AG08395 (cell line): ENCODE measurements at places on chromosomes 6 and 20.

DNA sequence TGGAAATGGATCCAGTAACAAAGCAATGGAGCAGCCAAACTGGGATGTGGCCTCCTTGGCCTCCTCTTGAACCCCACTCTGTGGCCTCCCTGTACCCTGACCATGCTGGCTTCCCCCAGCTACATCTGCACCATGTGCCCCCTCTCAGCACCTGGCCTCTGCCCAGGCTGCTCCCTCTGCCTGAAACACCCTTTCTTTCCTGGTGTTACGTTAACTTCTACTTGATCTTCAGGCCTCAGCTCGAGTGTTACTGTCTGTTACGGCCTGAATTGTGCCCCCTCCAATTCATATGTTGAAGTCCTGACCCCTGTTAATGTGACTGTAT is 30.2 kb downstream of the NOL4L start:
- DNase-seq = no peak

GRCh38 chr6:137230547-137230946 is 11.4 kb upstream of the IFNGR1 start:
- no peak for DNase-seq

DNA sequence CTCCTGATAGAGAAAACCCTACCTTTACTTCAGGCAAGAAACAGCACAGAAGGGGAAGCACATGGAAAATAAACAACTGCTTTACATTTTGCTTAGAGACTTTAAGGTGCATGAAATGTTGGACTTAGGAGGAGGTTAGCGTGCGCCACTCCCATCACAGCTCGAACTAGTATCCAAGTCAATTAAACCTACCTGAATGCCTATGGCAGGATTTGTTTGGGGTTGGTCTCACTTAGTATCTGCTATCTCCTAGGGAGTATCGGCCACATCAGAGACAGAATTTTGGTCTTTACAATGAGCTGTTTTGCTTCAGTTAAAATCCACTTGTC is 12.0 kb downstream of the CYP24A1 start:
- no peak for DNase-seq

DNA sequence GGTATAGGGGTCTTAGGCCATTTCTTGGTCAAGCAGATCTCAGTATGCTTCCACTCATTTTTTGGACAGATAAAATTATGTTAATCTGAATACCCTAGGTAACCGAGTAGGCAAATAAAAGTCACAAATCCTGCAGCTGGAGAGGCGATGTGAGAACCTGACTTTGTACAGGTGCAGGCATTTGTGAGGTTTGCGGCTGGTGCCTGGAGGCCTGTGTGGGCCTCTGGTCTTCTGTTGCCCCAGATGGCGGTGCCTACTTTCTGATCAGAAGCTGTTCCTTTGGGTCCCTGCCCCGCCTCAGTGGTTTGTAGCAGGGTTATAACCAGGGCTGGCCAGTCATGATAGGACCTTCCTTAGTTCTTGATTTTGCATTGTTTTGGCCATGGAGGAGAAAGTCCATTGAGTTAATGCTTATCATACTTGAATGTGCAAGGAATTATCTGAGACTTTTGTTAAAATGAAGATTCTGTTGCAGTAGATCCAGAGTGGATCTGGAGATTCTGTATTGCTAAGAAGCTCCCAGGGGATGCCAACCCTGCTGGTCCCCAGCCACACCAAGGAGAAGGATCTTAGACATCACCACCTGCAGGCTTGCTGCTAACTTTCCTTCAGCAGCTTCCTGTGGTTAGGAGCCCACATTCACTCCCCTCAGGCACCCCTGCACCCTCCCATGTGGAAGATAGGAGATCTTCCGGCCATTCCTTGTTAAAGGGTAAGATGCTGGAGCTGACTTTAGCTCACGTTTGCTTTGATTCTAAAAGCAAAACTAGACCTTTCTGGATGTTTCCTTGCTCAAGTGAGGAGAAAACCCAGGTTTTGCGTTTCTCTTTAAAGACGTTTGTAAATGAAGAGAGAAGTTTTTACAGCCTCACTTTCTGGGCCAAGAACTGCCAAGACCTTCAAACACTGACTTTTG is 50.7 kb downstream of the LRRC1 start:
- DNase-seq = no peak

- DNase-seq = no peak
These were observed 10.2 kb downstream of the ADA start for GRCh38 chr20:44641325-44641724.

DNA sequence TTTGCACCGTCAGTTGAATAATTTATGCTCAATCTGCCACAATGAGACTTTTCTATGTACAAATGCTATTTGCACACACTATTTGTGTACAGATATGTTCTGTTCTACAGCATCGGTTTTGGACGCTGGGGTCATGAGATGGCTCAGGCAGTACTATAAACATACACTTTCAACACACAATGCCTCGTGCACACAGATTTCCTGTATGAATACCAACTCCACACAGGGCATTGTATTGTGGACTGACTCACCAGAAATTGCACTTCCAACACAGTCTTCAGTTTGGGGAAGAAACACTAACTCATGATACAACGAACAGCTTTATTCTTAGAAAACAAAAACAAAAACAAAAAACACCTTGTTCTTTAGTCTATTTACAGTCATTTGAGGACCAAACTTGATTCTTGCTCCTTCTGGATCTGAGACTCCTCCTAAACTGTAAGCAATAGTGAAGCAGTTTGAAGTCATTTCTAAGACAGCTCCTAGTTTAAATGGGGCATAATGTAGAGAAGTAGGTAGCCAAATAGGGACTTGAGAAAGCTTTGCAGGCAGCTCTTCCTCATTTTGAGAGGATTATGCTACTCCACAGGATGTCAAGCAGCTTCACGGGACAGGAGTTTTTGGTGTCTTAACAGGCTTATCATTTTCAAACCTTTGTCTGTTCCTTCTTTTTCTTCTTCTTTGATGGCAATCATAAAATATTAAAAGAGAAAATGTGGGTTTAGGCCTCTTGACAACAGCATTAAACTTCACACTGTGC is 33.7 kb downstream of the GJA10 start:
- DNase-seq = no peak

GRCh38 chr6:71134929-71135642 is 153.5 kb upstream of the OGFRL1 start:
- no peak for DNase-seq

DNA sequence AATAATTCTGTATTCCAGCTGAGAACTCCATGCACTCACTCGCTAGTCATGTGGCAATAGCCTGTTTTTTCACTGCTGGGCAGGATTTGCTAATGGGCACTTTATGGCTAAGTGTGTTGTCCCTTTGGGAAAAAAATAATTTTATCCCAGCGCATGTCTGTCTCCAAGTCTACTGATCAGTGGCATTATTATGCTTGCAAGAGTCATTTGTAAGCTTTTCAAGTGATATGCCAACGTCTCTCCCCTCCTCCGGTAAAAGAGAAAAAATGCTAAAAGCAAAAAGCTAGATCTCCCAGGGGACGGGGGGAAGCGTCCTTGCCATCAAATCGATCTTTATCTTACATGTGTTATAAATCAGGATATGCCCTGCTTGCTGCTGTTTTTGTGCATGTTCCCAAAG is 407.7 kb downstream of the CDH26 start:
- DNase-seq = no peak

DNA sequence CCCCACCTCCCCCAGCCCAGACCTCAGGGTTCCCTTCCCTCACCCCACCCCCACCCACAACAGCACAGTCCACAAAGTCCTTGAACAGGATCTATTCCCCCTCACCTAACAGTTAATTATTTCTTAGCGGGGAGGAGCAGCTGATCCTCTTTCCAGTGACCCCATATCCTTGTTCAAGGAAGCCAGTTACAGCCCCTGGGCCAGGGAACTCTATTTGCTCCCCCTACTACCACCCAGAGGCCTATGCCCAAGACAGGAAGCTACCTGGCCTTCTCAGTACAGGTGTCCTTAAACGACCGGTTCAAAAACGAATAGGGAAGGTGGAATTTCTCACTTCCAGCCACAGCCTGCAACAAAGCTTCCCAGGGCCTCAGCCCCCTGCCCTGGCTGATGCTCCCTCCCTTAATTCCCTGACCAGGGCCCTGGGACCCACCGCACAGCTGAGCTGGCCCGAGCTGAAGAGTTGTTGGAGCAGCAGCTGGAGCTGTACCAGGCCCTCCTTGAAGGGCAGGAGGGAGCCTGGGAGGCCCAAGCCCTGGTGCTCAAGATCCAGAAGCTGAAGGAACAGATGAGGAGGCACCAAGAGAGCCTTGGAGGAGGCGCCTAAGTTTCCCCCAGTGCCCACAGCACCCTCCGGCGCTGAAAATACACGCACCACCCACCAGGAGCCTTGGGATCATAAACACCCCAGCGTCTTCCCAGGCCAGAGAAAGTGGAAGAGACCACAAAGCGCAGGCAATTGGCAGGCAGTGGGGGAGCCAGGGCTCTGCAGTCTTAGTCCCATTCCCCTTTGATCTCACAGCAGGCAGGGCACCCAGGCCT is 778 bp downstream of the MCCD1 start:
- no peak for DNase-seq

GRCh38 chr6:75307364-75308004 is 22.9 kb upstream of the TMEM30A start:
- no peak for DNase-seq

DNA sequence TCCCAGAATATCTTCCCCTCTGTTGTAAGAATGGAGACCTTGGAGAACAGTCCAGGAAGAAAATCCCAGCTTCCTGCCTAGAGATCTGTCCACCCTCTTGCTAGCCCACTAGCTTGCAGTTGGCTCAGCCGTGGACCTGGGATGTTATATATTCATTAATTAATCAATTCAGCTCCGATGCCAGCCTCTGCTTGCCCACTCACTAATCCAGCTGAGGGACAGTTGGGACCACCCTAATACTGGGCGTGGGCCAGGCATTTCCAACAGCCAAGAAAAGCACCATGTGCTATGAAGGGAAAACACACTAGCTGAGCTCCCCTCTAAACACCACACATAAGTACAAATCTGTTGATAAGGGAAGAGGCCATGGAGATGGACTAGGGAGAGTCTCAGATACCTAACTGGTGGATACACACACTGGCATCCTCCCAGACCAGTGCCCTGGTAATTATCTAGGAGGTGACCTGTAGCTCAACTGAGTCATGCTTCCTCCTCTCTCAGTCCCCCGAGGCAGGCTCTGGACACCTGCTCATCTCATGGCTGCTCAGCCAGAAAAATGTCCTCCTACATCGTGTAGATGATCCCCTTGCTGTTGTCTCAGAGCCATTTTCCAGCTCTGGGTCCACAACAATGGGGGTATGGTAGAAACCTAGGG is 78.9 kb downstream of the ANKRD60 start:
- DNase-seq = no peak

DNA sequence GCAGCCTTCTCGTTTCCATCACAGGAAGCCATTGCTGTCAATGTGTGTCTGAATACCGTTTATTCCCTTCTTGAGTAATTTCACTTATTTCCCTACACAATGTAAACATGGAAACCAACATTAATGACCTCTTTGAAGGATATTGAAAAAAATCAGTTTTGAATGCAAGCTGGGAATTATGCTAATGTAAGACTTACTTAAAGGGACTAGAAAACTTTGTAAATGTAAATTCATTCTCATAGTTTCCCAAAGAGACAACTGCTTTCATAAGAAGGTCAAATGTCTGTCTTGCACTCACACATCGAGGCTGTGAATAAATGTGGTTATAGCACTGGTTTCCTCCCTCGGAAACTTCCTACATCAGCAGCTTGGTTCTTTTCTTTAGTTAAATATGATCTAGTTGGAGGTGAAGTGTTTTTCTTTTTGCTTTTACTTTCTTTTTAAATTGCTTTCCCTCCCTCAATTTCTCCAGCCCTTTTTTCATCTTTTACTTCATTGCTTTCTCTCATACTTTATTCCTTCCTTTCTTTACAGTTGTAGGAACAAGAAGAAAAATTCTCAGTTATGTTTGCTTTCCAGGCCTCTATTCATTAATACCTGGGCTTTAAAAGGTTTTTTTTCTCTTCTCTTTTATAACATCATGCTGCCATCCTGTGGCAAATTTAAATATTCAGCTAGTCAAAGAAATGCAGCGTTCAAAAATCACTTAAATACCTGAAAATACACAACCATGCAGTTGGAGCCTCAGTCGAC is 108.3 kb downstream of the TNFAIP3 start:
- peak; percentile 21 for DNase-seq

GRCh38 chr6:37141281-37142049 is 28.5 kb upstream of the PIM1 start:
- DNase-seq = peak; percentile 26

DNA sequence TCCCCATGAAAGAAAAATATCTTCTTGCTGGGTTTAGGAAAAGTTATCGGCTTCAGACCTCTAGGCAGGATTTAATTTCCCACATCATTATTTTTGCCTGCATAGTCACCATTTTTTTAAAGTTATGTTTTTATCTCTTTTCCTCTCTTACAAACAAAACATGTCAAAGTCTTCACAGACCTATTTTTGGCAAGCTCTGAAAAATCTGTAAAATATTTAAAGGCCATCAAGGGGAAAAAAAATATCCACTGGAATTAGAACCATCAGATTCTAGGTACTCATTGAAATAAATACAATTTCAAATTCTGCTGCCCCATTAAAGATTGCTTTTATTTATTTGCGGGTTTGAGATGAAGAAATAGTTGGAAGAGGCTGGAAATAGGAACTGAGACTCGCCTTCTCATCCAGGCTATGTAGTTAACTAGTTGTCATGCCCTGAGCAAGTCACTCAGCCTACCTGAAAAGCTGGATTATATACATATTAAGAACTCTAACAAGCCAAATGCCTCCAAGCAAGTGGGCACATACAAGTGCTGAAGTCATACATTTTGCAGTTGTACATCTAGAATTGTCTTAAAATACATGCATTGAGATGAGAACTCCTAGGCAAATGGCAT is 101.7 kb upstream of the SASH1 start:
- DNase-seq = no peak

DNA sequence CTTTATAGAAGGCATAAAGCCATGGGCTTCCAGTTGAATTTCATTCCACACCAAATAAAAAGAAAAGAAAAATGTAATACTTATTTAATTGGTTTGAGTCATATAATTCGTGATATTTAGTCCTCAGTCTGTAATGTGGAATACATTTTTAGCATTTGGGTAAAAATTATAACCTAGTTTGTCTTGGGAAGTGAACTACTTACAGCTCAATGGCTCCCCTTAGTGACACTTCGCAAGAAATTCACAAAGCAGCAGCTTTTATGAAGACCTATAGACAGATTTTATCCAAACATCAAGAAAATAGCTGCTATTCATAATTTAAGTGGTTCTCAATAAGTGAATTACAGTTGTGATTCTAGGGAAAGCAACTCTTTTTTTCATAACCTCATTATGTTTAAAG is 72.1 kb downstream of the RSPO3 start:
- peak; percentile 40 for DNase-seq

DNA sequence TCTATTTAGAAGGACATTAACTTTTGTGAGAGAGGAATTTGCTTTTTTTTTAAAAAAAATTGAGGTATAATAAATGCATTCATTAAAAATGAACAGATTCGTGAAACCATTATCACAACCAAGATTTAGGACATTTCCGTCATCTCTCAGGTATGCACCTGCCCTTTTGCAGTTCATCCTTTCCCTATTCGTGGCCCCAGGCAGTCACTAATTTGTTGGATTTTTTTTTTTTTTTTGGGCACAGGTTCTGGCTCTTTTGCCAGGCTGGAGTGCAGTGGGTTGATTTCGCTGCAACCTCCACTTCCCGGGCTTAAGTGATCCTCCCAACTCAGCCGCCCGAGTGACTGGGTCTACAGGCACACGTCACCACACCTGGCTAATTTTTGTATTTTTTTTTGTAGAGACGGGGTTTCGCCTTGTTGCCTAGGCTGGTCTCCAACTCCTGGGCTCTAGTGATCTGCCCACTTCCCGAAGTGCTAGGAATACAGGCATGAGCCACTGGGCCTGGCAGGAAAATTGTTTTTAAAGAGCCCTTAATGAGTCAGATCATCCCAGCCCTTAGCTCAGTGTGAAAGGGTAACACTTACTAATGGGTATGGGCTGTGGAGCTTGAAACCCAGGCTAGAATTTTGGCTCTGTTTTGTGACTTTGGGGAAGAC is 9.2 kb downstream of the PHF3 start:
- DNase-seq = peak; percentile 43

- DNase-seq = no peak
These were observed 628 bp downstream of the RBM24 start for GRCh38 chr6:17281497-17282481.
